Diencephalon (tissue), 1 donor: ENCODE measurements at places on chromosomes 7 and 10. TPM values are rescaled to one million over a fixed set of nuclear protein-coding genes. Genes with fewer than 3 reads are reported as not detected.

The CFAP58 gene
- 1.8 TPM for total RNA-seq

The VWDE gene
- total RNA-seq, result 2.1 TPM

The LYZL1 gene
- total RNA-seq, result not detected

The ING3 gene
- total RNA-seq, result 43.6 TPM

The PPP1R17 gene
- 2.8 TPM for total RNA-seq
